SK-MEL-5 (cell line): ENCODE measurements at places on chromosomes 12 and 14.

GRCh38 chr12:96864335-96864734 is 42.7 kb upstream of the NEDD1 start:
- DNase-seq, result no peak

GRCh38 chr12:103028881-103029639 is 71.6 kb downstream of the ASCL1 start:
- DNase-seq, result no peak

- no peak for DNase-seq
Measured at GRCh38 chr12:49949866-49950265, 671 bp upstream of the AQP2 start.

GRCh38 chr12:26172946-26173552 is 22.3 kb upstream of the SSPN start:
- DNase-seq, result no peak

- no peak for DNase-seq
Measured at GRCh38 chr14:66993512-66993911, 195.7 kb upstream of the GARIN2 start.

DNA sequence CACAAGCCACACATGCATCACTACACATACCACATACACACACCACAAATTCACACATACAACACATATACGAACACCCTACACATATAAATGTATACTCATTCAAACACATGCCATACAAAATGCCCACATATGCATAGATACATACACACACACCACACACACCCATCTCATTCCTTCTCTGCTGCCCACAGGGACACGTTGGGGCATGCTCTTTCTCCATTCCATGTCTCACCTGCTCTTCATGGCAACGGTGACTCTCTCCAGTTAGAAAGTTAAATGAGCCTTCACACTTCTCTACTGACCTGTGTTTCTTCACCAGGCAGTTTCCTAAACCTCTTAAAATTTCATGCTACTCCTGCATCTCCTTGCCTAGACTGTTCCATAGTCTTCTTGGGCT is 1194.8 kb downstream of the BCL11B start:
- no peak for DNase-seq

GRCh38 chr14:24607081-24607480 is 2.4 kb downstream of the GZMH start:
- DNase-seq, result no peak

DNA sequence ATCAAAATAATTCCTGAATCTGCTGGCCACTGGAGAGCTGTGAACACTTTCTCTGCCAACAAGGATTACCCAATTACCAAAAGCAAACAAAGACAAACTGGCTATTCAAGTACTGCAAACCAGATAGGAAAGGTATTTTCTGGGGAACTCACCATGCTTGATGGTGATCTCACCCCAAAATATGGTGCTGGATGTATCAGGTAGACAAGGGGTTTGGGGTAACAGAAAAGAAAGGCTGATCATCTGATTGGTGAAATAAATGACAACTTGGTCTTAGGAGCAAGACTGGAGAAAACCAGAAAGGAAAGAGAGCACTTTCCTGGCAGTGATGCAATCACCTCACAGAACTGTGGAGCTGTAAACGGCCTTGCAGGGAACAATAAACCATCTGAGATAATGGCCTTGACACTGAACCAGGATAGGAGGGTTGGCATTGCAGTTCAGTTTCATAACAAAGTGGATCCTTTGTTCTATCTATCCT is 31.0 kb upstream of the NPFF start:
- peak; percentile 92 for DNase-seq

- DNase-seq, result no peak
Measured at GRCh38 chr12:57624441-57625220, 8.4 kb downstream of the B4GALNT1 start.

DNA sequence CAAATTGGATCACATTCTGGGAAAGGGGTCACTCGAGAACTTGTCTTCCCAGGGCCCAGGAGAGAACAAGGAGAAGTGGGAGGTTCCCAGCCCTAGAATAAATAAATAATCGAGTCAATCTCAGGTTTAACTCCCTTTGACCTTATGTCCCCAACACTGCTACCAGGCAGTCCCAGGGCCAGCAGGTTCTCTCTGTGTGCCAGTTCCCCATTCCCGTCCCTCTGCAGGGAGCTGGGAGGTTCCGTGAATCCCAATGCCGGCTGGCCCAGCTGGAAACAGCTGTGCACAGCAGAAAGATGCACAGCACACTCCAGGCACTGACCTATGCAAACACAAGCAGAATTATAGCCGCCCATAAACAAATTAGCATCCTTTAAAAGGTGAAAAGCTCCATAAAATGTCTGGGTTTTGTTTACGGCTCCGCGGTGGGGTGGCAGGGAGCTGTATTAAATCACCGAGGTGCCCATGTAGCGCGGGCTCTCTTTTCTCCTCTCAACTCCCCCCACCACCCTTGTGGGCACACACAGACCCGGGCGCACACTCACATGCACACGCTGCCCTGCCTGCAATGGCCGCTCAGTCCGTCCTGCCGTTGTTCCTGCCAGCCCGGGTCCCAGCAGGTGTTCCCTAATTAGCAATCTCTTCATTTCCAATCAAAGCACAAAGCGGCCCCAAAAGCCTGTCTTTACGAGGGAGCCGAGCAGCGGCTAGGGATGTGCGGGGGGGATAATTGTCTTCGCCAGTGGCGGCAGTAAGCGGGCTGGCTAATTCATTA is 46.6 kb upstream of the ESRRB start:
- DNase-seq, result no peak

- DNase-seq, result no peak
Measured at GRCh38 chr12:53502331-53502730, 1.2 kb downstream of the TARBP2 start.

DNA sequence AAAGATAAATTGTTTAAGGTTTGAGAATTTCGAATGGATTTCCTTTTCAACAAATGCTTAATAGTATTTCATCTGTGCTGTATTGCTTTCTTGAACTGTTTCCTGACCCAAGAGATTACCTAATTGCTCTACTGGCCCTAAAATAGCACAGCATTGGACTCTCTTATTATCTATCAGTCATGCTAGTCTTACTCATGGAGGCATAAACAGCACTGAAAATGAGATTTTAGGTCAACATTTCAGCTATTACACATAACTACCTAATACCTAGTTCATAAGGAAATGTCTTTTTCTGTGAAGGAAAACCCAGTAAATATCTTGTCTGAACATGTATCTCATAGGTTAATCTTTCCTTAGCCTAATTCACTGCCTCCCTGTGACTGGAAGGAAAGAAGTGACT is 4.3 kb upstream of the ABCD2 start:
- no peak for DNase-seq
